ENCODE measurements at places on chromosomes 4 and X.

DNA sequence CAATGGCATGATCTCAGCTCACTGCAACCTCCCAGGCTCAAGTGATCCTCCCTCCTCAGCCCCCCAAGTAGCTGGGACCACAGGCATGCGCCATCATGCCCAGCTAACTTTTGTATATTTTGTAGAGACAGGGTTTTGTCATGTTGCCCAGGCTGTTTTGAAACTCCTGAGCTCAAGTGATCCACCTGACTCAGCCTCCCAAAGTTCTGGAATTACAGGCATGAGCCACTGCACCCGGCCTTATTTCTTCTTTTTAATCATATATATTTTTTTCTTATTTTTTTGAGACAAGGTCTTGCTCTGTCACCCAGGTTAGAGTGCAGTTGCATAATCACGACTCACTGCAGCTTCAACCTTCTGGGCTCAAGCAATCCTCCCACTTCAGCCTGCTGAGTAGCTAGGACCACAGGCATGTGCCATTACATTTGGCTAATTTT, 184.0 kb downstream of the TSPAN5 start:
- DNase-seq, result peak; percentile 32

GRCh38 chr4:151530230-151530629, 121.3 kb downstream of the FHIP1A start:
- DNase-seq, result no peak

GRCh38 chrX:135437867-135438733, 16.4 kb downstream of the SMIM10L2A start:
- DNase-seq, result no peak

DNA sequence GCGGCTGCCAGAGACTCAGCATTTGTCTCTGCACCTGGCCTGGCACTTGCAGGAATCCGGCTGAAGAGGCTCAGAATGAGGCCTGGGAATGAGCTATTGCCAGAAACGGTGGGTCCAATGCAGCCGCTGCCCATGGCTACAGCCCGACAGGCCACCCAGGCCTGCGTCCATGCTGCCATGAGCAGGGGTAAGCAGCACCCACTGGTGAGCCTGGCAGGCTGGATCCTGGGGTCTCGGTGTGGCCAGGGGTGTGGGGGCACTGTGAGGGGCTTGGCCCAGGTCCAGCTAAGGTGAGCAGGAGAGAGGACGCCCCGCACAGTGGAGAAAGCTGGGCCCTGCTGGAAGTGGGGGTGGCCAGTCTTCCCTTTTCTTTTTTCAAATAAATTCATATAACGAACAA, 60.3 kb upstream of the MXD4 start:
- DNase-seq, result no peak

DNA sequence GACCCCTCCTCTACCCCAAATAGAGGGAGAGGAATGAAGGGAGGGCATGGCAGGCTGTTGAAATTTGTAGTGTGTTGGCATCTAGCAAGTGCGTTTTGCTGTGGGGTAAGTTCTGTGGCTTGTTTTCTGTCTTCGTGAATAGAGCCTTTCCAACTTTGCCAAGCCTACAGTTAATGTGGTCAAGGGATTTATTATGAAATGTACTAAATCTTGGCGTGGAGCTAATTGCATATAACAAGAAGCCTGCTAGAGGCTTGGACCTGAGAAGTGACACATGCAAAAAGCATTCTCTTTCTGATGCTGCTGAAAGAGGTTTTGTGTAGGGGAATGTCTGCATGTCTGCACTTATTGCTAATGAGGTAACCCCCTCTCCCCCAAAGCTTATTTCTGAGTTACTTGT, 132.2 kb downstream of the BMPR1B start:
- peak; percentile 39 for DNase-seq

GRCh38 chr4:52822583-52822971, 39.5 kb upstream of the RASL11B start:
- peak; percentile 93 for DNase-seq

GRCh38 chrX:130120746-130121504, 10.6 kb upstream of the ELF4 start:
- DNase-seq, result peak; percentile 63

- peak; percentile 0 for DNase-seq
Measured at GRCh38 chrX:65451663-65452062, 82.9 kb downstream of the LAS1L start.

DNA sequence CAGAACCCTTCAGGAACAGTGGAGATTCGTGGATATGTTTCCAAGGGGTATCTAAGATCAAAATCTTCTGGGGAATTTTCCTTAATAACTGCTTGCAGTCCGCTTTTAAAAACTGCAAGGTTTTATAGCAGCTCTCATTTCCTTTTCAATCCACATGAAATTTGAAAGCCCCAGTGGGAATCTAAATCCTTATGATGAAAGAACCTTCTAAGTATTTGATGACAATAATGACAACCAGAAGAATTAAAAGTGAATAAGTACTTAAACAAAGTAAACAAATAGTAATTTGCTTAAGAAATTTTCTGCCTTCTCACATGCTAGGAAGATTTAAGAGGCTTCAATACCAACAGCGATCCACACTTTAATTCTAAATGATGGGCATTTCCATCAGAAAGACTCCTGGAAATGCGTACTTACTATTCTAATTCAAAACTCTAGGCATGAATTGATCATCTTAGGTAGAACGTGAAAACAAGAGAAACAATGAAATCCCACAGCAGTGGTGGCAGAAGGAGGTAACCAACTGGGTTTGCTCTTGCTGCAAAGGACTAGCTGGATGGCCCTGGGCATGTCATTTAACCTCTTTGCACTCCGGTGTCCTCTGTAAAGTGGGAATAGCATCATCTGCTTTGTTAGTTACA, 37.6 kb upstream of the S100G start:
- DNase-seq, result no peak

- no peak for DNase-seq
Measured at GRCh38 chrX:38006291-38006690, at the start of gene SYTL5. Gene SYTL5, plus strand, starts transcription at chrX:38006553. Its CDS starts 27,337 bp downstream, at chrX:38033890.

DNA sequence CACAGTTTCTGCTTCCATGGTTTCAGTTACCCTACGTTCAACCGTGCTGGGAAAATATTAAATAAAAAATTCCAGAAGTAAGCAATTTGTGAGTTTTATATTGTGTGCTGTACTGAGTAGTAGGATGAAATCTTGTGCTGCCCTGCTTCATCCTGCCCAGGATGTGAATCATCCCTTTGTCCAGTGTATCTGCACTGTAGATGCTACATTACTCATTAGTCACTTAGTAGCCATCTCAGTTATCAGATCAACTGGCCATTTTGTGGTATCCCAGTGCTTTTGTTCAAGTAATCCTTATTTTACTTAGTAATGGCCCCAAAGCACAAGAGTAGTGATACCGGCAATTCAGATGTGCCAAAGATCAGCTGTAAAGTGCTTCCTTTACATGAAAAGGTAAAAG, 97.9 kb downstream of the COX18 start:
- DNase-seq, result peak; percentile 27

DNA sequence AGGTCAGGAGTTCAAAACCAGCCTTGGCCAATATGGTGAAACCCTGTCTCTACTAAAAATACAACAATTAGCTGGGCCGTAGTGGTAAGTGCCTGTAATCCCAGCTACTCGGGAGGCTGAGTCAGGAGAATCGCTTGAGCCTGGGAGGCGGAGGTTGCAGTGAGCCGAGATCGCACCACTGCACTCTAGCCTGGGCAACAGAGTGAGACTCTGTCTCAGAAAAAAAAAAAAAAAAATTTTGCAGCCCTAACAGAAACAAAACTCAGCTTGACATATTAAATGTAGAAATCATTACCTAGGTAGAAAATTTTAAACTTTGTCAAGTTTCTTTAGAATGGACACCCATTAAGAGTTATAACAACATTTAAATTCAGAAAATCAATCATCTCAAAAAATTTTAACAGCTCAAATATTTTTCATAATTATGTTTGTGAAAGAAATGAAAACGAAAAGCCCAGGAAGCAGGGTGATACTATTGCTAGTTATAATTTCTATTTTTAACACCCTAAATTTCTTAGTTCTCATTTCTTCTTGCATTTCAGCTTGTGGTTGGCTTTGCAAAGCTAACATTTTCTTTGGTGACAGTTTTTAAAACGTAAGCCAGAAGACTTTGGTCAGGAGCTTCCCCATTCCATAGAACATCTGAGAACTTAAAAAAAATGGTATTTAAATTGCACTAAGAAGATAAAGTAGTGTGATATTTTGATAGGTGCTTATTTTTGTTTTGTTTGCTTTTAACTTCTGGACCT, 33.3 kb upstream of the RBBP7 start:
- no peak for DNase-seq

GRCh38 chrX:119503484-119503861, 35.2 kb downstream of the SLC25A5 start:
- DNase-seq, result peak; percentile 74

- no peak for DNase-seq
Measured at GRCh38 chr4:6453688-6453990, 18.8 kb downstream of the PPP2R2C start.

DNA sequence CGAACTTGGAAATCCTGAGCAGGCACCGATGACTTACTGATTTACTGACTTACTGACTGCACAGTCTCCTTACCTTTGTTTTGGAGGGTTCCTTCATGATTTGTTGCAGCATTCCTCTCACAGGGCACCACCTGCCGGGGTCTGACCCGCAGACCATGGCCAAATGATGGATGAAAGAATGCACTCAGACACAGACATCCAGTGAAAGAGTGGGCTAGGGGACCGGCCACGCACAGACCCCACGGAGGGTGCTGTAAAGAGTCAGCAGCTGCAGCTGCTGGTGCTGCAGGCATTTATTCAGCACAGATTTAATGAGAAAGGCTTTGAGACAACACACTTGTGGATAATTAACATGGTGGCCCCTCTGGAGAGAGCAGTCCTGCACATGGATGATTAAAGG, 3.4 kb downstream of the MAGEB5 start:
- DNase-seq, result no peak

GRCh38 chr4:30537456-30537855, 182.7 kb upstream of the PCDH7 start:
- DNase-seq, result peak; percentile 26
